Stomach (tissue), 19 donors: ENCODE measurements at places on chromosomes 5 and 9.
A peak's percentile ranks its signal among the peaks of the same experiment; 100 is the strongest.

GRCh38 chr5:41843456-41844370 is 26.5 kb downstream of the OXCT1 start:
- peak; percentile 81 for DNase-seq

- DNase-seq: no peak
These were observed 4.7 kb upstream of the CPEB4 start for GRCh38 chr5:173883347-173883924.

DNA sequence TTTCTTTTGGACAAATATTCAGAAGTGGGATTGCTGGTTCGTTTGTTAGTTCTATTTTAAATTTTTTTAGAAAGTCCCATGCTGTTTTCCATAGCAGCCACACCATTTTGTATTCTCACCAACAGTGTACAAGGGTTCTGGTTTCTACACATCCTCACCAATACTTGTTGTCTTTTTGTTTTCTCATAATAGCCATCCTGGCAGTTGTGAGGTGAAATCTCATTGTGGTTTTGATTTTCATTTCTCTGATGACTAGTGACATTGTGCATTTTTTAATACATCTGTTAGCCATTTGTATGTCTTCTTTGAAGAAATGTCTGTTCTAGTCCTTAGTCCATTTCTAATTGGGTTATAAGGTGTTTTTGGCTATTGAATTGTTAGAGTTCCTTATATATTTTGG is 214.3 kb downstream of the ARRDC3 start:
- no peak for DNase-seq

- peak; percentile 21 for DNase-seq
These were observed 30.8 kb upstream of the SARDH start for GRCh38 chr9:133768859-133769510.

GRCh38 chr9:33510262-33511183 is 13.5 kb upstream of the ANKRD18B start:
- peak; percentile 56 for DNase-seq

GRCh38 chr5:96381526-96381925 is 51.5 kb downstream of the PCSK1 start:
- no peak for DNase-seq

- DNase-seq: no peak
These were observed 56.2 kb upstream of the TNPO1 start for GRCh38 chr5:72760259-72760658.

DNA sequence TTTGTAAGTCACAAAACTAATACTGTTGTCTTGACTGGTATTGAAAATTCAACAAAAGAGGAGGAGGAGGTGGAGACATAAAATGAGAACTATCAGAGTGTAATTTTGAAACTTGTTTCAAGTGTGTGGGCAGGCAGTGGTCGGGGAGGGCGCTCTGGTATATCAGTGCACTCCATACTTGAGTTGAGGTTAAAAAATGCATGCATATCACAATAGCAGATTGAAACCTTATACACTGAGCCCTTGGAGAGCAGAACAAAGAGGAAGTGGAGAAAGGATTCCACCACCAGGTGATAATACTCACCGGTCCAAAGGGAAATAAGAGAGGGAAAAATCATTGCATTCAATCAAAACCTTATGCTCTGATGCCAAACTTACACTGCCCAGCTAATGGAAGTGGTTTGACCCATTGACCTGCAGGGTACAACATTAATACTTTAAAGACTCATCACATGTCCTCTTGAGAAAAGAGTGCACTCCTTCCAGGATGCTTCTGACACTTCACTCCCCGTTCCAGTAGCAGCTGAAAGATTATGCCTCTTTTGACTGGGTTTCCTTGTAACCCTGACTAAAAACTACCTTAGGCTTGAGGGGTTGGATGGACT is 79.5 kb upstream of the FAM169A start:
- no peak for DNase-seq

- DNase-seq: peak; percentile 51
These were observed 2.2 kb upstream of the CLINT1 start for GRCh38 chr5:157860898-157861890.

DNA sequence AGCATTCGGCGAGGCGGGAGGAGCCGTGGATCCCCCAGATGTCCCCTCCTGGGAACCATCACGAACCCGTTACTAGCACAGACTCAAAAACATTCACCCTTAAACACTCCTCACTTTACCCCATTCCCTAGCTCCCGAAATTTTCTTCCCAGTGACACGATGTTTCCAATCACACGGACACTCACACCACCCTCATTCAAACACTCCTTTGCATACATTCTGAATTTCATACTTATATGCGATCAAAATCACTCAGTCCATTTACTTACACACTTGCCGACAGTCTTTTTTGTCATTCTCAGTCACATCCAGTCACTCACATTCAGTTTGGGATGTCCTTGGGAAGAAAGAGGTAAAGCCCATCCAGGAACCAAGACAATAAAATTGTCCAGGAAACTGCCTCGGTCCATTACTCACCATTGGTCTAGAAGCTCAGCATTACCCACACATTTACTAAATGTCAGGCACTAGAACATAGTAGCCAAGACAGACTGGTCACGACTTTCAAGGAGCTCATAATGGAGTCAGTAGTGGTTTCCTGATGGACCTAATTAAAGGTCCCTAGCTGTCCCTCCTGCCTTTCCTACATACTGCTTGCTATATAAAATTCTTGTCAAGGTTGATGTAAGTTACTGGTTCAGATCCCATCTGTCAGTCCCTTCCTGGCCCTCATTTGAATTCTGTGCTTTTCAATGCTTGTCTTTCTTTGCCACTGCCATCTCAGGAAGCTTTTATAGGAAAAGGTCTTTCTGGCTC is 574 bp downstream of the SLC35A4 start:
- DNase-seq: no peak

DNA sequence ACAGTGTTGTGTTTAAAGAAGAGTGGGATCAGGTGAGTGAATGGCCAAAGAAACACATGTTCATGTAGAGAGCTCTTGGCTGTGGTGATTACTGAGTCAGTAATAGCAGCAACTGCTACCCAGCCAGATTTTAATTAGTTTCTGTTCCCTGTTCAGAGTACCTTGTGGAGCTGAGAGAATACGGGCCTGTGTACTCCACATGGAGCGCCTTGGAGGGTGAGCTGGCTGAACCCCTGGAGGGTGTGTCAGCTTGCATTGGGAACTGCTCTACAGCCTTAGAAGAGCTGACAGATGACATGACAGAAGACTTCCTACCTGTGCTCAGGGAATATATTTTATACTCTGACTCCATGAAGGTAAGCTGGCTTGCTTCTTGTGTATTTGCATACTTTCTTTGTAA is 52.3 kb downstream of the SLC46A2 start:
- no peak for DNase-seq

- no peak for DNase-seq
These were observed 41.5 kb downstream of the ALG2 start for GRCh38 chr9:99180199-99180598.

- DNase-seq: no peak
These were observed 304.1 kb downstream of the ARRDC3 start for GRCh38 chr5:91079037-91079436.

GRCh38 chr5:9157020-9157419 is 388.9 kb downstream of the SEMA5A start:
- DNase-seq: no peak

DNA sequence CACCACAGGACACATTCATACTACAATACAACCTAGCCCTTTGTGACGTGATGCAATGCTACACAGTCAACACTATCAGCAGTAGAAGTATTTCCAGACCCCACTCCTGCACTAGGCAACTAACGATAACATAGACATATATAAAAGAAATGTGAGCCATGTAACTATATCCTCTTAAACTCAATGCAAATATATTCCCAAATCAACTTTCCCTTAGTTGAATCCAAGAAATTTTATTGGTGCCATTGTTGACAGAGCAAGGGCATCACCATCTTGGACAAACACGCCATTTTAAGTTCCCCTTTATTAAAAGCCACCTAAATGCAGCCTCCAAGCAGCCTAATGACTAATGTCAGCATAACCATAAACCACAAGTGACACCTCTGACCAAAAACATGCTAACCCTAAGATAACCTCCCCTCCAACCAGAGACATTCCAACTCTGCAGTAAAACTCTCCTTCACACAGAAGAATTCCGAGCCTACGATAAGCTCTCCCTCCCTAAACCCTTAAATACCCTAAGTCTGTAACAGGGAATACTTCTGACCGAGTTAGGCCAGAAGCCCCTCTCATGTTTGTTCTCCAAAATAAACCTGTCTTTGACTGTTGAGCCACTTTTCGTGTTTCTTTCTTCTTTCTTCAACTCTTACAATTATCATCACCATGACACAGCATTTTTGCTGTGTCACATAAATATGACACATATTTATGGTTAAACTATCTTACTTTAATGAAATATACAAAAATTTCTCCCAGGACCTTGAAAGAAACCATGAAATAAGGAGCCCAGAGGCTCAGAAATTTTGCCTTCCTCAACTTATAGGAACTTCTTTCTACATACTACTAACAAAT is 1497.8 kb downstream of the EFNA5 start:
- DNase-seq: no peak

DNA sequence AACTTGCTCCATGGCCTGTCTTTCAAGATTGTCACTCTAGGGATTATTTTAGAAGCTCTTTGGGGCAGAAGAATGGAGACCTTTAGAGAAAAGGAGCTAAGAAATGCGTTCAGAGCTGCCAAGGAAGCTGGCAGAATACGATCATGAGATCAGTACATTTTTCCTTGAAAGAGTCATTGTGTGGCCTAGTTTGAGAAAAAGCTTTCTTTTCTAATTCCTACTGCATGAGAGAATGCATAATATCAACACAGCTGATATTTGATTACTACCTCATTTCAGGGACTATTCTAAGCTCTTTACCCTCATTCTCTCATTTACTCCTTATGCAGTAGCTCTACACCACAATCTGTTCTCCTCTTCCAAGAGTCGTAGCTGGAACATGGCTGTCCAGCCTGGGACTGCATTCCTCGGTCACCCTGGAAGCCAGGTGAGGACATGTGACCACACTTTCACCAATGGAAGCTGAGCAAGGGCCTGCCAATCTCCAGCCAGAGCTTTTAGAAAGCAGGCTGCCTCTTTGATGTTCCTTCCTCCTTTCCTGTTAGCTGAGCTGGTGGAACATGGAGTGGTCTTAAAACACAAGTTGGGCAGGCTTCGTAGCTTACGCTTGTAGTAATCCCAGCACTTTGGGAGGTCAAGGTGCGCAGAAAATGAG is 99.3 kb upstream of the LHFPL2 start:
- DNase-seq: peak; percentile 77

GRCh38 chr9:696332-697323 is 144.9 kb upstream of the DMRT1 start:
- no peak for DNase-seq

GRCh38 chr9:82938426-82939218 is 124.3 kb downstream of the RASEF start:
- DNase-seq: no peak

GRCh38 chr5:93930098-93930497 is 188.7 kb upstream of the POU5F2 start:
- DNase-seq: no peak

- DNase-seq: no peak
These were observed 107.8 kb downstream of the NR6A1 start for GRCh38 chr9:124663046-124663961.

GRCh38 chr5:145787001-145787400 is 48.1 kb downstream of the PRELID2 start:
- no peak for DNase-seq

- no peak for DNase-seq
These were observed 72.7 kb upstream of the RANBP3L start for GRCh38 chr5:36374266-36374862.

DNA sequence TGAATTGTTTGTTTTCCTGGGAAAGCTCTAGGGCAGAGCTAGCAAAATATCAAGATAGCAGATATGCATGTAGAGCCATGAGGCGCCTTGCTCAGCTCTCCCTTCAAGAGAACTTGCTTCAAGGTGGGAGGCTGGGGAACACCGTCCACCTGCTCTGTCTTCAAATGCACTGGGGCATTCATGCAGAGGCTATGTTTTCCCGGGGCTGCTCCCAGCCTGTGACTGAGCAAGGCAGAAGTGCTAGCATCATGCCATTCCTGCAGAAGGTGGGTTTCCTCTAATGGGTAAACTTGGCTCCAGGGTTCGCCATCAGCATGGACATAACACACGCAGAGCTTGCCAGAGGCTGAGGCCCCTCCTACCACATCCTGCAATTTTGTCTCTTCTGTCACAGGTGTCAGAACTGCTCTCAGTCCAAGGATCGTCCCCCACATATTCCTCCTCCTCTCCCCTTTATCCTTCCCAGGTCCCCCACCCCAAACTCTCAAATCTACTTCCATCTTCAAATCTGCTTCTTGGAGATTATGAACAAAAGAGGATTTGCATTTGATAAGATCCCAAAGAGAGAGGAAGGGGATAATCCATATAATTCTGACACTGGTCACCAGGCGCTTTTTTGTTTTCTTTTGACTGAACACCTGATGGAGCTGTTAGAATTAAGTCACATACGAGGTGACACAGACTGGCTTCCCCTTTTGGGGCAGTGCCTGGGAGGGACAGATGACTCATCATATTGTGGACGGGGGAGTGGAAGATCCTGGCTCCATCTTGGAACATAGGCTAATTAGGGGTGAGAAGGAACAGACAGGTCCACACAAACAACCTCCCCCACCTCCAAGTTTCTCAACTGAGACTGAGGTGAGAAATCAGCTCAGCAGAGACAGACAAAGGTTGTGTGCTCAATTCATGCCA is 85.0 kb upstream of the TAF11L2 start:
- DNase-seq: no peak

GRCh38 chr5:174504266-174504726 is 220.1 kb upstream of the MSX2 start:
- no peak for DNase-seq

DNA sequence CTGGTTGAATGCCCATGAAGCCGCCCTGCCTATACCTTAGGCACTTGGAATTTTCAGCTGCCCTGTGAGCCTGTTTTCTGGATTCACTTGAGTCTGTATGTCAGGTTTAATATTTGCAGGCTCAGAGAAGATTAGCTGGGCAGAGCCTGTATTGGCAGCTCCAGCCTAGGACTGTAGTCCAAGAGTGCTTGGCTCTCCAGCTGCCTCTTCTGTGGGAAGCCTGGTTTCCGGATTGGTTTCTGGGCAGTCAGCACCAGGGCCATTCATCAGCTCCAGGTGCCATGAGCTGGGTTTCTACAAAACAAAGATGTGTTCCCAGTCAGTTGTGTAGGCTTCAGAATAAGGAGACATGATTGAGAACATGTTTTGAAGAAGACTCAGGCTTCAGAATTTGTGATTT is 90.1 kb downstream of the ARHGAP26 start:
- DNase-seq: no peak

DNA sequence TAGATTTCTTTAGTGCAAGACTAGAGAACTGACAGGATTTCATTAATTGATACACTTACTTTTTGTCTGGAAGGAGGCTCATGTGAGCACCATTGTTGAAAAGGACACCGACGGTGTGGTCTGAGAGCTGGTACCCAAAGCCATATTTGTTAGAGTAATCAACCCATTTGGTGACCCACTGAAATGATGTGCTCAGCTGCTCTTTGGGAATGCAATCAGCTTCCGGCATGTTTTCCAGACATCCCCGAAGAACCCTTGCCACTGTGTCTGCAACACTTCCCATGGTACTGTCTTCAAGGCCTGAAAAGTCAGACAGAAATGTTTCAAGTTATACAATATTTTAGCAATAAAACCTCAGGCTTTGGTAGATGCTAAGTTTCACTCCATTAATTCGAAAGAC is 4.4 kb downstream of the PLK2 start:
- DNase-seq: no peak

- no peak for DNase-seq
These were observed 158.7 kb upstream of the HMHB1 start for GRCh38 chr5:143653256-143653655.

GRCh38 chr9:38001430-38001829 is 67.6 kb downstream of the SHB start:
- DNase-seq: no peak
